NCI-H1436 treated with DMSO at 0.1 percent for 48 hours (cell line): ENCODE measurements at places on chromosomes 1 and 21.

DNA sequence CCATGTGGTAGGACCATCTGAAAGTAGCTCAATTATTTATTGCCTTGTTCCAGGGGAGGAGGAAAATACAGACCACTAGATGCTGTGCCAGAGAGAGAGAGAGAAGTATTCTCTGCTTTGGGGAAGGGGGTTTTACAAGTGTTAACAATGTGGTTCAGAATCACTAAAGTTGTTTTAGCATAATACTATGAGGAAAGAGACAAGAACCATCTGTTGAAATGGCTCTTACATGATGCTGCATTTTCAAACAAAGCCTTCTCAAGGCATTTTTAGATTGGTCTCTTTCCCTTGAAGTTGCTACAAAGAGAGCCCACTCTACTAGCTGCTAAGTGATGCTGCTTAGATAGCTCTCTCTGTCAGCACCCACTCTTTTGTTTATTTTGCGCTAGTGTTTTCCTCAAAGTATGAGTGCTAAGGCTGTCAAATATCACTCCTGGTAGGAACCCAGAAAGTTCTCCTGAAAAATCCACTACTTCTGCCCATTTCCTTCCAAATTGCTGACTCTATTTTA, 255.1 kb downstream of the NFIA start:
- DNase-seq: no peak

DNA sequence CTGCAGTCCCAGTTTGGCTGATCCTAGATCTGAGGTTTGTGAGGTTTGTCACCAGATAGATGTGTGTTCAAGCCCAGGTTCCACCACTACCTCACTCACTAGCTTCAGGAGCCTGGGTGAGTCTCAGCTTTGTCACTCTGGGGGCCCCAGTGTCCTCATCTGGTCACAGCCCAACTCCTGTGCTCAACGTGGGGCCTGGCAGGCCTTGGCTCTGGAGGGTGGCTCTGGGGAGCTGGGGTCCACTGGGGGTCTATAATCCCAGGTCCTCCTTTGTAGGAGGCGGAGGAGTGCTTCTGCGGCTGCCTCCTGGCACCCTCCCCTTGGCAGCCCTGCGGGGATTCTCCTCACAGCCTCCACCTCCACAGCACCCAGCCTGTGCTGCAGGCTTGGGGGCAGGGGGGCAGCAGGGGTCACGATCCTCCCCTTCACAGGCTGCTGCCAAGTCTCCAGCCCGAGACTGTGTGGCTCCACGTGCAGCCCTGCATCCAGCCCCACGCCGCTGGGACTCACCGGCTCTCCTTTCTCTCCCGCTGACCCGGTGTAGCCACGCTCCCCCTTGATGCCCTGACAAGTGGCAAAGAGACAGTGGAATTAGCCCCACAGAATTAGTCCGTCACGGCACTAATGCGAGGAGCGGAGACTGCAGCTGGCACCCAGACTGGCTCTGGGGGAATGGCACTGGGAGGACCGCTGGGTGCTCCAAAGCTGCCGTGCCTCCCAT, 22.5 kb upstream of the PEF1 start:
- DNase-seq: no peak

DNA sequence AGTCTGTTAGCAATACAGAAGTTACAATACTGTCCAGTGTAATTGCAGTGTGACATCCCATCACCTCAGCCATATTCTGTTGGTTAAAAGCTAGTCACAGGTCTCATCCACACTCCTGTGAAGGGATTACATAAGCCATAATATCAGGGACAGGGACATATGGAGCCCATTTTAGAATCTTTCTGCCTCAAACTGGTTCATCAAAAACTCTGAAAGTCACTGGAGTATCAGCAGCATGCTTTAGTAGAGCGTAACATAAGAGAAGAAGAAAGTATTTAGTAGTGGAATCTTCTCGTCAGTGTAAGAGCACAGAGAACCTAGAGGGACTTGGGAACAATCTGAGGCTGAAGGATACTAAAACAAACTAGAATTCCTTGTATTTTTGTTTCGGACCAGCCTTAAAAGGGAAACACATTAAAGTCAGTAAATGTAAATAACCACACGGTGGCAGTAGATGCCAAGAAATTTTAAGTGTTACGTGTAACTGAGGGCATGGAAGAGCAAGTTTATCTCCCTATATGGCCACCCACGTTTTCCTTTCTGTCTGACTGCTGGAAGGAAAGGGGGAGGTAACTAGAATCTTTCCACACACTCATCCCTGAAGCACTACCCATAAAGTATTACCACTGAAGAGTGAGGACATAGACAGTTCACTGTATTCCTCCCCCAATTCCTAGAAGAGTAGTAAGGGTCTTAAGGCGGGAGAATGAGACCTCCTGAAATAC, 41.6 kb upstream of the AGL start:
- peak; percentile 35 for DNase-seq

DNA sequence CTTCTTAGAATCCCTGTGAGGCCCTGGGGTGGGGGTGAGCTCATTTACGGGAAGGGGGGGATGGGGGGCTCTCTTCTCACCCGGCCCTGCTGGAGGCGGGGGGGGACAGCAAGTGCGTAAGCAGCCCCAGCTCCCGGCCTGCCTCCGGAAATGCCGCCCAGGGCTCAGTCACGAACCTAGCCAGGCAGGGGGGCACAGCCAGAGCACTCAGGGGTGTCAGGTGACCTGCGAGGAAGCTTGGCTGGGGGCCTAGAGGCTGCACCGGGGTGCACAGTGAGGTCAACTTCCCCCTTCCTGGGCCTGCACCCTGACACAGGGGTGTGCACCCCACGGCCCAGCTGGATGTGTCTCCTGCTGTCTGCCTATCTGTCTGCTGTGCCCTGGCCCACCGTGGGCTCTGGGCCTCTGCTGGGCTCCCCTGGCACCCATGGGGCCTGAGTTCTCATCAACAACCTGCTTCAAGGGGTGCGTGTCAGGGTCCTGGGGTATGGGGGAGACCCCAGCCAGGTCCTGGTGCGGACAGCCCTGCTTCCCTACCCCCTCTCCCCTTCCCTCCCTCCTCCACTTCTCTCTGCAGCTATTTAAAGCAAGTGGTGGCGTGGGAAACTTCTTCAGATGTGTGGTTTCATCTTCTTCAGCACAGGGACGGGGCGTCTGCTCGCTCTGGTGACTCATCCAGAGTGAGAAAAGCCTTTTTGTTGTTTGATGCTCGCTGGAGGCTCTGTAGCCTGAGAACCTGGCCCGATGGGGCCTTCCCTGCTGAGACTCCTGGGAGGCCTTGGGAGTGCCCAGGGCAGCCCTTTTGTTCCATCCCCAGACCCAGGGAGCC, 92.5 kb upstream of the RUNX3 start:
- DNase-seq: no peak

GRCh38 chr1:61051719-61052394, 30.5 kb upstream of the NFIA start:
- DNase-seq: no peak

DNA sequence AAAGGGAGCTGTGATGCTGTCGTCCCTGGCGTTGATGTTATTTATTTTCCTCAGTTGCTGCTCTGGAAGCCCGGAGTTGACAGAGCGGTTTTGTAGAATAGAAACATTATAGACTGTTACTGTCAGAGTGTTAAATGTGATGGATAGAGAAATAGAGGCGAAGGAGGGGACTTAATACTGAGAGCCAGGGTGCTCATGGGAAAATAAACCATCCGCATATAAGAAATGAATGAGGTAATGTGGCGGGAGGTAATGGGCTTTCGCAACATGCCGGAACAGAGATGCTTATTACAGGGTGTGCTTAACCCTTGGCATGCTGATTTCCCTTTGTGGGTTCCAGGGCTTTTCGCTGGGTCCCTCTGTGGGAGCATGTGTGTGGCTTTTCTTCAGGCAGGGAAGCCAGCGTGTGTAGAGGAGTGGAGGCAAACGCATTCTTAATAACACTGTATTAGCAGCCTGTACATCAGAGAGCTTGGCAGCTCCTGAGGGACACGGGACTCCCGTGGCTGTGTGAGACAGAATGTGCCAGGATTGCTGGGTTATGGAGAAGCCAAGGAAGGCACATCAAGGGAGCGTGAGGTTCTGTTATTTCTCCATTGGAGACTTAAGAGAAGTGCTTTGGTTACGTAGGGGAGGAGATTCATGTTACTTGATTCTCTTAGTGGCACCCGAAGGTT, 141.0 kb downstream of the PBX1 start:
- no peak for DNase-seq

- peak; percentile 73 for DNase-seq
Observed at GRCh38 chr1:117121589-117122329, at the start of gene TRIM45. Gene TRIM45, minus strand, starts transcription at chr1:117121749. Its CDS starts 548 bp downstream, at chr1:117121201.

GRCh38 chr1:35220976-35221375, 28.0 kb upstream of the SFPQ start:
- no peak for DNase-seq

- DNase-seq: no peak
Observed at GRCh38 chr21:33761441-33762036, 119.2 kb downstream of the ITSN1 start.

DNA sequence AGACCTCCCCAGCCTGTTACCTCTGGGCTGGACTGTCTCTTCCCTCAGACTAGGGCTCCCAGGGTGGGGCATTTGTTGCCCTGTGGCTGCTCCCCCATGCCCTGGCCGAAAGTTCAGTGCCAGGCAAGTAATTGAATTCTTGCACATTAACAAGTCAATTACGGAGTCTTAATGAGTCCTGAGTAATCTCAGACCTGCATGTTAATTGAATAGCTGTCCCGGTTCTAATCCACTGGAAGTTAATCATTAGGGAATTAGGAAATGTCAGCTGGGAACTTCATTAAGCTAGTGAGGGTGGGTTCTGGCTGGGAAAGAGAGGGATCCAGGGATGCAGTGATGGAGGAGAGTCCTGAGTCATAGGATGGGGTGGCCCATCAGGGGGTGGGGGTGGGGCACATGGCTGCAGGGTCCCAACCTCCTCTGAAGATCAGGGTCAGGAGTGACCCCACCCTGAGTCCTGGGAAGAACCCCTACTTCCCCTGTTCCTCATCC, 47.1 kb upstream of the CSF3R start:
- DNase-seq: no peak

GRCh38 chr1:45008516-45008915, 2.6 kb downstream of the HECTD3 start:
- no peak for DNase-seq

DNA sequence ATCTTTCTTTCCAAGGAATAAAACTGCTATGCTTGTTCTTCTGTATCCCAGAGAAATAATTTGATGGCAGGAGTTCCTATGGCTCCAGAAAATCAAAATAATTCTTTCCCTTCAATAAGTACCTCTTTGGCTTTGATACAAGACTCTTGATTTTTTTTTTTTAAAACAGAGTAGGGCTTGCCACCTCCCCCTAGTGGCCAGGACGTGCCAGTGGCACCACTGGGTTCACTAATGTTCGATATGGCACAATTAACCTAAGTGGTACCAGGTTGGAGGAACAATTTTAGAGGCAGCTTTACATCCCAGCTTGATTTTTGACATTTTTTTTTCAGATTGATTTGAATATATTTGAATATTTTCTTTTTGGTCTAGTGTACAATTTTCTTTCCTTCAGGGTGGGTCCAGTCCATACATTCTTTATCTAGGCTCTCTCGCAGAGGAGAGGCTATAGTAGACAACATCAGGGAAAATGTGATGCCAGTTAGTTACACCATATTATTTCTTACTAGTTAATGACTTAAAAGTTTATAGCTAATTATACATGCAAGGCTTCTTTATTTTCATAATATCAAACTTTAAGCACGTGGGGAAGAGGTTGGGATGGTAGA, 330.9 kb downstream of the S1PR1 start:
- DNase-seq: no peak

DNA sequence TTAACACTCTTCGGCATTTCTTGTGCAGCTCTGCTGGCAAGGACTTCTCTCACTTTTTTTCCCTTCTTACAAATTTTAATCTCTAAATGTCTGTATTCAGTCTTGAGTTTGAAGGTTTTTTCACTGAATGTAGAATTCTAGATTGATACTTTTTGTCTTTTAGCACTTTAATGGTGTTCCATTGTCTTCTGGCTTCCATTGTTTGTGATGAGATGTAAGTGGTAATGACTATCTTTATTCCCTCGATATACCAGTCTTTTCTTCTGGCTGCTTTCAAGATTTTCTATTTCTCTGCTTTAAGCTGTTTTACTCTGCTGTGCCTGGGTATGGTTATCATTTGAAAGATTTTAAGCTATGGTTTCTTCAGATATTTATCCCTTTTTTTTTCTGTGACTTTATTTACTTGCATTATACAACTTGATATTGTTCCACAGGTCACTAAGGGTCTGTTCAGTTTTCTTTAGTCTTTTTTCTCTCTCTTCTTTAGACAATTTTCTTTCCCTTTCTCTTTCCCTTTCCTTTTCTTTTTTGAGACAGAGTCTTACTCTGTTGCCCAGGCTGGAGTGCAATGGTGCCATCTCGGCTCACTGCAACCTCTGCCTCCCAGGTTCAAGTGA, 35.8 kb downstream of the DYRK1A start:
- DNase-seq: no peak

DNA sequence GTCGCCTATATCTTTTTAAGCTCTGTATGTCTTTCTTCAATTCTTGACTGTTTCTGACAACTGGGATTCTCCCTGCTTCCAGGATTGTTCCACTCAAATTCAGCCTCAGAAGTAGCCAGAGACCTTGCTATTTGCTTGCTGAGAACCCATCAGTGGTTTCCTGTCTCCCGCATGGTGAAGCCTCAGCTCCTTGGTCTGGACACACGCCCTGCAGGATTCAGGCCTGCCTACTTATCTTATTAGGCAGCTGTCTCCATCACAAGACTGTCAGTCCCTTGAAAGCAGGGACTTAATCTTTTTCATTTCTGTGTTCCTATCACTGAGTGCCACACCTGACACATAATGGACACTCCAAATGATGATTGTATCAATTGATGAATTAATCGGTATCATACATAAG, 175.3 kb downstream of the PLPP3 start:
- no peak for DNase-seq

DNA sequence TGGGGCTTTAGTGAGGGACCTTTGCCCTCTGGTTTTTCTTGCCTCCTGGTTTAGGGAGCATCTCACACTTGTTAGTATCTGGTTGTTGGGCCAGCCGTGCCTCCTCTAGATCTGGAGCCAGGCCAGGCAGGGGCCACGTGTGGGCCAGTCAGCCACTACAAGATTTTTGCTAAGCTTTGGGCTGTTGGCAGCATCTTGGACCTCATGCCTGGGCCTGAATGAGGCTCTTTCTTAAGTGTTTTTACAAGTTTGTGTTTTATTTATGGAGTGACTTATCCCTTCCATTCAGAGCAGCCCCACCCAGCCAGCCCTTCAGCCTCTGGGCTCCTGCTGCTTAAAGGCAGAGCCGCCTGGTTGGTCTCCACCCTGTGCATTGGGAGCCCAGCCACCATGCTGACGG, 1.6 kb upstream of the SH3BGRL3 start:
- no peak for DNase-seq

- DNase-seq: no peak
Observed at GRCh38 chr1:73953586-73953985, 244.4 kb downstream of the LRRIQ3 start.

DNA sequence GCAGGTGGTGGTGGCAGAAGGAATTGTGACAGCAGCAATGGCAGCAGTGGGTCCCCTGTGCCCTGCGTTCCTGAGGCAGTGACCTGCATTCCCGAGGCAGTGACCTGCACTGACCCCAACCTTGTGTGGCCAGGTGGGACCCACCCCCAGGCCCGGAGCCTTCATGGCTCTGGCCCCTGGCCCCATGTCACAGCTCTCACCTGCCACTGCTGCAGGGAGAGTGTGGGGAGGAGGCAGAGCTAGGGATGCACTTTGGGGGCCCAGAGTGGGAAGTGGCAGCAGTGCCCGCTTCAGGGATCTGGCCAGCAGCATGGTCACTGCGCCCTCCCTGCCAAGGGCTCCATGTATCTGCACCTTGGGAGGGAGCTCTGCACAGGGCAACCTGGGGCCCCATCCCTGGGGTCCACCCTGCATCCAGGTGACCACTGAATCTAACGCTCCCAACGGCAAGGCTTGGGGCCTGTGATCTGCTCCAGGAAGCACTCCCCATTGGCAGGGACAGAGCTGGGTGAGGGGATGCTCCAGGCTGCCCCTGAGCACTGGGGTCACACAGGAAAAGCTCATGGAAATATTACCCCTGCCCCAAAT, 618.6 kb downstream of the RWDD3 start:
- DNase-seq: no peak
